OCI-M1 (cell line): ENCODE measurements at places on chromosomes 7 and 10.

- DNase-seq: no peak
These were observed 28.8 kb upstream of the ZNF488 start for GRCh38 chr10:47412869-47413268.

DNA sequence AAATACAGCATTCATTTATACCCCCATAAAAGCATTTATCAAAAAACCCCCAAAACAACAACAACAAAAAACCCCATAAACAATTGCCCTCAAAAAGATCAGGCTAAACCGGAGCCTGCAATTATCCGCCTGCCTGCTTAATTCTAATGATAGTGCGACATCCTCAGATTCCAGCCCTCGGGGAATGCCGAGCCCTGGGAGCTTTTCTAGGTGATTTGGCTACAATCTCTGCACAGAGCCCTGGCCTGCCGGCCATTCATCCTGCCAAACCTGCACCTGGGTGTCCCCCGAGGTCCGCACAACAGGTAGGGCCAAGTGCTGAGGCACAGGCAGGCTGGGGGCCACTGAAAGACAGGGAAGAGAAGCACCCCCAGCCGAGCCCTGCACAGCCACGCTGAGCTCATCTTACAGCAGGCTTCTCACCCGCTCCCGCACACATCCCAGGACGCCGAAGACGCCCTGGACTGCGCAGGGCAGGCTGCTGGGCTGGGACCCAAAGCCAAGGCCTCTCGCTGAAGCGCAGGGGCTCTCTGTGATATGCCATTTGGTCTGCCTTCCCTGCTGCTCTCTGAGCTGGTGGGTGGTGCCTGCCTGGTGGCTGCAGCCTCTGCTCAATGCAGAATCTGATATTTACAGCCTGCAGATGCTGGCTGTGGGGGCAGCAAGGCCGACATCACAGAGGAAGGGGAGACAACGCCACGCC lies 57.5 kb downstream of the CAMK2B start:
- DNase-seq: no peak

GRCh38 chr7:27113991-27114769 lies 11.7 kb upstream of the HOXA2 start:
- no peak for DNase-seq

GRCh38 chr7:27154369-27154768 lies 2.0 kb upstream of the HOXA3 start:
- DNase-seq: no peak

GRCh38 chr10:129305046-129305445 lies 162.0 kb upstream of the MGMT start:
- no peak for DNase-seq

DNA sequence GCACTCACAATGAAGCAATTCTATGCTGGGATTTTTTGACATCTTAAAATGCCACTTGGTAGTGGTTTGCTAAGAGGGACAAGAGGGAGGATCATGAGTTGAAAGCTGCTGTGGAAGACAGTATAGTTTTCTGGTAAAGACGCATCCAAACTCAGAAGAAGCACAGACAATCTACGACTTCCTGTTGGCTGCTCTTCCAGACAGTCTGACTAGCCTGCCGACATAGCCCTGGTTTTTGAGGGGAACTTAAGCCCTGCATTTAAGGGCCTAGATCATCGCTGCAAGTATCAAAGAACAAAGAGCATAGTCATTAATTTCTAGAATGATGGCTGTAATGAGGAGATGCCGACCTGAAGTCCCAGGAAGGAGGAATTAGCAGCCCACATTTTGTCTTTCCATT lies 99.9 kb upstream of the IKZF1 start:
- no peak for DNase-seq

DNA sequence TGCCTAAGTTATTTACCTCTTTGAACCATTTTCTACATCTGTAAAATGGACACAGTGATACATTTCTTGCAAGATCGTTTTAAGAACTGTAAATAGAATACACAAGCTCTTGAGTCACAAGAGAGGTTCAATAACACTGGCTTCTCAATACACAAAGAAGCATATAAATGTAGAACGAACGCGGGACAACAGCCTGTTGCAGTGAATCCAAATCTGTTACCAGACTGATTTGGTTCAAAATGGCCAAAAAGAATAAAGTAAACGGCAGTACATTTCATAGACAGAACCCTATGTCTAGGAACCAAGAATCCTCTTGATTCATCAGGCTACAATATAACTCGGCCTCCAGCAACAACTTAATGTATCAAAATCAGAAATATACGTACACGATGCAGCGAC lies 701 bp downstream of the MTPAP start:
- no peak for DNase-seq

DNA sequence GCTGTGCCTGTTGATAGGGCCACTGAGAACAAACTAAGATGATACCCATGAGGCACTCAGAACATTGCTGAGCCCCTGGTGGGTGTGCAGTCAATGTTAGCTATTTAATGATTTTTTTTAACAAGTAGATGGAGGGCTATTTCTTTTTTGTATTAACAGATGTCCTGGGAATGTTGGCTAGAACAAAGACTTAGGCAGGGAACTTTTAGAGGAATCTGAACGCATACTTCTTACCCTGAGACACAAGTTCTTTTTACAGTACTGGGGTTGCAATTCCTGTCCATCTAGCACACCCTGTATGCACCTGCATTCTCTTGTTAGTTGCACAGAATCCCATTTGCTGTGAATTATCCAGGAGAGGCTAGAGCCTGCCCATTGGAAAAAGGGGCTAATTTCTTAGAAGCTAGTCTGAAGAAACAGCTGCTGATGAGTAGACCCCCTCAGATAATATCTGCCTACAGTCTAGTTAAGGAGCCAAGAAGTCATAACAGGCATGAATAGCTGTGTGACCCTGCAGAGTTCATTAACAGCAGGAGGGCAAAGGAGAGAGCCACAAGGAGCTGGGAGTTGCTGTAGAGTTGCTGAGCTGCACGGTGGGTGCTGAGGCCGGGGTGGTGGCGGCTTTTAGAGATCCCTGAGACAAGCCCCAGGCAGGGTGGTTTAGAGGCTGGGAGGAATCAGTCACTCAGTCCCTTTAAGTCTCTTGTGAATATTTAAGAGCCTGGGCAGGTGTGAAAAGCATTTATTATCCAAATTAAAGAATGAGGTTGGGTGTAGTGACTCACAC lies 103.7 kb upstream of the FZD8 start:
- DNase-seq: no peak

DNA sequence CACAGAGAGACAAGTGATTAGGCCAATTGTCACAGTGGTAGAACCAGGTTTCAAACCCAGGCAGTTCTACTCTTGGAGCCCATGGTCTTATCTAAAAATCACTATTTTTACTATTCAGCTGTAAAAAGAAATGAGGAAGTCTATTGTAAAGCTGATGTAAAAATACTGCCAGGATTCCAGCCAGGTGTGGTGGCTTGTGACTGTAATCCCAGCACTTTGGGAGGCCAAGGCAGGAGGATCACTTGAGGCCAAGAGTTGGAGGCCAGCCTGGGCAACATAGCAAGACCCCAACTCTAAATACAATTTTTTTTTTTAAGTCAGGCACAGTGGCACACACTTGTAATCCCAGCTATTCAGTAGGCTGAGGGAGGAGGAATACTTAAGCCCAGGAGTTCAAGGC lies 40.4 kb downstream of the HIP1 start:
- peak; percentile 17 for DNase-seq

- no peak for DNase-seq
These were observed 176.2 kb downstream of the TWIST1 start for GRCh38 chr7:18941207-18941606.

GRCh38 chr10:52668024-52668423 lies 104.6 kb downstream of the MBL2 start:
- DNase-seq: no peak

DNA sequence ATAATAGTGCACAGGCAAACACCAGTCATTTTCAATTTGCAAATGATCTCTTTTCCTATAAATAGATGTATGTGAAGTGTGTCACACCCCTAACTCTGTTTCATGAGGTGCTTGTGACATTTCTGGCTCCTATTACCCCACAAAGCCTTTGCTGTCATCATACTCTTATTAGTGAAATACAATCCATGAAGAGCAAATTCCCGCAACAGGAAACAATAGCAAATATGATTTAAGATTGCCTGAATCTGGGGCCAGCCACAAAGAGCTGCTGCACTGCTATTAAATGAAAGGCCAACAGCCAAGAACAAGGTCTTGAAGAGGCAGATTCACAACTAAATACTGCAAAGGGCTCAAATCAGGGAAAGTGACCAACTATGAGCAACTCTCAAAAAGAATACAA lies 96.3 kb upstream of the CAV2 start:
- DNase-seq: no peak

GRCh38 chr10:43073191-43073590 lies 3.7 kb upstream of the RET start:
- DNase-seq: no peak
